Airway epithelial cell (primary cell): ENCODE measurements at places on chromosomes 4 and X. TPM values are rescaled to one million over a fixed set of nuclear protein-coding genes. Genes with fewer than 3 reads are reported as not detected.

Gene AFP
- 0.56 TPM in 1 of 2 replicates, not detected in the other for total RNA-seq

Gene OPRPN
- total RNA-seq: not detected in 2 replicates

Gene FMR1NB
- total RNA-seq: not detected in 2 replicates

Gene IL13RA1
- total RNA-seq: 22.2 and 28.1 TPM in 2 replicates

Gene PDCL2
- not detected in 2 replicates for total RNA-seq
